Stimulated activated CD4-positive, alpha-beta T cell treated with anti-CD3 and anti-CD28 coated beads, Interleukin-4, amount 100 ng/mL, for 4 hours (primary cell): ENCODE measurements at places on chromosomes 4 and X.

DNA sequence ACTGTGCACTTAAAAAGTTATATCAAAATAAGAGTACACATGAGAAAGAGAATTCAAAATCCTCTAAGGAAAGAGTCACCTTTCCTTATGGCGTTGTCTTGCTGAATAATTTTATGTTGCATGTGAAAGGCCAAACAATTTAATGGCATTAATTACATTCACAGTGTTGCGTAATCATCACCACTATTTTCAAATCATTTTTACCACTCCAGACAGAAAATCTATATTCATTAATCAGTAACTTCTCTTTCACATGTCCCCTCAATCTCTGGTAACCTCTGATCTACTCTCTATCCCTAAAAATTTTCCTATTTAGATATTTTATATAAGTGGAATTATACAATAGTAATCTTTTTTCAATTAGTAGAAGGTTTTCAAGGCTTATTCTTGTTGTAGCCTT lies 283.0 kb downstream of the CXXC4 start:
- DNase-seq, result no peak

GRCh38 chr4:7206385-7206784 lies 14.0 kb downstream of the SORCS2 start:
- DNase-seq, result no peak

GRCh38 chr4:141511055-141511454 lies 125.3 kb upstream of the IL15 start:
- no peak for DNase-seq

- no peak for DNase-seq
Observed at GRCh38 chrX:110954428-110955100, 141.4 kb upstream of the PAK3 start.

DNA sequence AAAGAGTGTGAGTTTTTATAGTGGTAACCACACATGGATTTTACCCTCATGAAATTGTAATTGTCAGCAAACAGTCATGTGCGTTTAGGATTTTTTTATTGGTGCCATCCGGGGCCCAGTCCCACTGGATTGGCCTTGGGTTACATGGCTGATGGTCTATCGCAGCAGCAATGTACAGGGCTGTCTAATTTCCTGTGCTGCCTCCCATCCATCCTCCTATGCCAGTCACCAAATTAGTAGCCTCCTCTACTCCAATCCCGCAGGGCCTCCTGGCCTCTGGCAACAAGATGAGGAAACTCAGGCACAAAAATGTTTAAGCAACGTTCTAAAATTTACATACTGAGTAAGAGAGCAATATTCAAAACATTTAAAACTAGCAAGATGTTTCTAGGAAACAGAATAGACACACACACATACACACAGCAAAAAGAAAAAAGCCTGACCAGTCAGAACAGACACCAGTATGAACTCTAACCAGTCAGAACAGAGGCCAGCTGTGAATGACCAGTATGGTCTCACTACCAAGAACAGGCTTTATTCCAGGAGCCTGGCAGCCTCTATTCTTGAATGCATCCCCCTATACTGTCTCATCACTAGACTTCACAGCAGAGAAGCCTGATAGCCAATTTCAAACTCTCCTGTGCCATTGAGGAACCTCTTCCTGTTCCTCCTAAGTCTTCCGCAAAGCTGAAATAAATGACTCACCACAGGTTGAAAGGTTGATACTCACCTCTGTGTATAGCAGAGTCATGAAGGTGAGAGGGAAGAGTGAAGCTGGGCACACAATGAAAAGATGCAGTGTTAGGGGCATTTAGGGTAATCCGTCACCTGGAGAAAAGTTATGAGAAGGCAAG lies 42.6 kb downstream of the CHRNA9 start:
- no peak for DNase-seq

DNA sequence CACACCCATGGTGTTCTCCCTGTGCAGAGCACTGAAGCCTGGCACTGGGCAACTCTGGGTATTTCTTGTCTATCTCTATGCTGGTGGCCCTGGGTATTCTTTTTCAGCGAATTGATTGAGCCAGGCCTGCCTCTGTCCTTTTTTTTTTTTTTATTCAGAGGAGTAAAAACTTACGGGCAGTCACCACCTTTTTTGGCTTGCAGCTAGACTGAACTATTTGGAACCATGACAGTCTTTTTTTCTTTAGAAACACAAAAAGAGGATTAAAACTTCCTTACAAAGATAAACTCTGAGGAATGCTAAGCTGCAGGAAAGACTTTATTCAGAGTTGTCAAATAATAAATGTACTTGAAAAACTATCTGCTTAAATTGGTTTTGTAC lies 119.2 kb upstream of the STIM2 start:
- DNase-seq, result no peak

DNA sequence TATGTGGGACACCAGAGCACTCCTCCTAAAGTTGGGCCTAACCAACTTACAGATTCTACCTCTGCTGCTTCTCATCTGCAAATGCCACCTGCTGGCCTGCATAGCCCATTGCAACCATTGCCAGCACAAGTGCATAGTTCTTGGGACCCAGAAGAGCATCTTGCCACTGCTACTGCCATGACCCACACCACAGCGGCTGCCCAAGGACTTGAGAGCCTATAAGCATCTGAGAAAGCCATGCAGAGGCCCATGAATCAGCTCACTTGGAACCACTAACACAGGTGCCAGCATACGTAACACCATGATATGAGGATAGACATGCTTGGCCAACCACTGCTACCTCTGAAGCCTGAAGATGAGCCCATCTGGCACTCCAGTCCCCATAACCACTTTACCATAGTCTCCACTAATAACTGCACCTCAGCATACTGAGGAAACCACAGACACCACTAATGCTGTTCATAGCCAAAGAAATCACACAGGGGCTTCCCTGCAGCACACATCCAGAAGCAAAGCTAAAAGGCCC lies 258.1 kb upstream of the AGTR2 start:
- no peak for DNase-seq

- no peak for DNase-seq
Observed at GRCh38 chr4:47703956-47704355, 133.9 kb downstream of the CORIN start.

- DNase-seq, result no peak
Observed at GRCh38 chrX:49077941-49078340, 1.7 kb downstream of the WDR45 start.

- no peak for DNase-seq
Observed at GRCh38 chrX:131202766-131203165, 86.3 kb downstream of the IGSF1 start.

- no peak for DNase-seq
Observed at GRCh38 chr4:138749303-138749702, 266.3 kb upstream of the NOCT start.

GRCh38 chr4:76760193-76760592 lies 137.8 kb downstream of the SOWAHB start:
- DNase-seq, result no peak

- DNase-seq, result no peak
Observed at GRCh38 chrX:39756086-39756883, 341.5 kb downstream of the BCOR start.

GRCh38 chr4:12562021-12562420 lies 922.1 kb downstream of the RAB28 start:
- DNase-seq, result no peak

DNA sequence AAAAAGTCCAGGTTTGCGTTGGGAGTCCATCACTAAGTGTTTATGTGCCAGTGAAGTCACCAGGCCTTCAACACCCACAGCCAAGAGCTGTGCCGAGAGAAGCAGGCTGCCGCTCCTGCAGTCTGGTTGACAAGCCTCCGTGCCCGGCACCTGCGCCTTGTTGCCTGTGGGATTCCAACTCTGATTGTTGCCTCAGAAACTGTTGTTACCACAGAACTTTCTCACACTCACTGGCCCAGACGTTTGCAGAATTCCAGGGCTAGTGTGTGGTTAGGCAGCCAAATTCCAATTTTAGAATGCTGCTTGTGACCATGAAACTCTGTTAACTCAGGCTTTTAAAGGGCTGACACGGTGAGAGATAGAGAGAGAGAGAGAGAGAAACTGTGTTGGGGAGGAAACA lies 119.5 kb upstream of the LIMCH1 start:
- DNase-seq, result no peak

GRCh38 chrX:40169193-40170101 lies 71.7 kb upstream of the BCOR start:
- DNase-seq, result peak; percentile 75

GRCh38 chrX:13257223-13258051 lies 62.4 kb downstream of the ATXN3L start:
- DNase-seq, result no peak

DNA sequence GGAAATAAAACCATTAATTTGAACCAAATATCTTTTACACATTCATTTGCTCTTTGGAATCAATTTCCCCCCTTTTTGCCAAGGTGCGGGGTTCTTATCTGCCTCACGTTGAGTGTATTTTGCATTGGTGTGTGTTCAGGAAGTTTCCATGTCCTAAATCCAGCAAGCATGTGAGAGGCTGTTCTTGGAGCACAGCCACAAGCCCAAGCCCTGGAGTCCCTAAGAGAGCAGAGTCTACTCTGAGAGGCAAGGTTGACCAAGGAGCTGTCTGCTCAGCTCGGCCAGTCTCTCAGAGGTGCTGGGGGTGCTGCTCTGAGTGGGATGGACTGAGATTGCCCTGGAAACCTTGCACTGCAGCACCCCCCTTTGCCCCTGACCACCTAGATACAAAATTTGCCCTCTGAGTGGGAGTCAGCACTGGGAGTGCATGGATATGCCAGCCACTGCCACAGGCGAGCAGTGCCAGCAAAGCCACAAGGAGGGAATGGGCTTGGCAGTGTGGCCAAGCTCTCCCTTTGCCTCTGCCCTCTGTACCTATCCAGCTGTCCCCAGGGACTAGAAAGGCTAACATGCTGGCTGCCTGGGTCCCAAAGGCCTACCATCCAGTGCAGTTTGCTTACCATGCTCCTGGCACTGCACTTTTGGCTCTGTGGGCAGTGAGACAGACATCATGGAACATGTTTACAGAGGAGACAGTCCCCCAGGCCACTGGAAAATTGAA lies 20.5 kb upstream of the FAM193A start:
- DNase-seq, result no peak

DNA sequence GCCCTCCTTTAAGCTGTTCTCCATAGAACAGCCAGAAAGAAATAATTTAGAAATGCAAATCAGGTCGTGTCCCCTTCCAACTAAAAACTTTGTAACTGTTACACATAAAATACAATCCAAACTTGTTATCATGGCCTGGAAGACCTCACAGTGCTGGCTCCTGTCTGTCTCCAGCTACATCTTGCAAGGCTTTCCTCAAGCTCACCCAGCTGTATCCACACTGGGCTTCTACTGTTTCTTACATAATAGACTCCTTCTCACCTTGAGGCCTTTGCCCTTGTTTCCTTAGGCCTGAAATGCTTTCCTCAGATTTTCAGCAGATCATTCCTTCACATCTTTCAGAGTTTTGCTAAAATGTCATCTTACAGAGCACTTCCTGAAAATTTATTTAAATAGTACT lies 33.5 kb upstream of the USP53 start:
- DNase-seq, result no peak

DNA sequence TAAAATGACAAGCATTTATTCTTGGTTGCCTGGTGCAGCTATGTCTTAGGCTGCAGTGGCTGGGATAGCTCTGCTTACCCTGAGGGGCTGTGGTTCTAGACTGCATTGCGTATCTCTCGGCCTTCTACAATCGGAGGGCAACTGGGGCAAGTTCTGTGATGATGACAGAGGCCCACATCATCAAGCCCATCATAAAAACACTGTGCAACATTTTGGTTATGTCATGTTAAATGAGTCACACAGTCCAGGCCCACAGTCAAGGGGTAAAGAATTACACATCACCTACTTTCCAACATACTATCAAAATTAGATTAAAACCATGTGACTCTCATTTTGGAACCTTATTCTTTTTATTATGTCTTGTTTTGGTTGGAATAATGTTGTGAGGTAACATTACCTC lies 120.2 kb upstream of the GUCY1A1 start:
- DNase-seq, result no peak

DNA sequence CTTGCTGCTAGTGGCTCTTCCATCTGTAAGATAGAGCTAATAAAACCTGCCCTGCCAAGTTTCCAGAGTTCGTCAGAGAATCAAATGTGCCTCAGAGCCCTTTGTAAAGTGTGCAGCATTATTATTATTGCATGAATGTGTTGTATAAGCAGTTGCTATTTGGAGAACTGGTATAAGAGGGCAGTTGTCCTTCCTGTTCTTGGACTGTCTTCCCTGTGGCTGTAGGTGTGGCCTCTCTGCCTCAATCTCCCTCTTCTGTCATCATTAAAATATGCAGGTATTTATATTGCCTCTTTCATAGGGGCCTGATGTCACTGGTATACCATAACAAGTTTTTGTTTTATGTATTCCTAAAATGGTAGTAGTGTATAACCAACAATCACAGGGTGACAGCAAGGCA lies 3.8 kb downstream of the MTM1 start:
- DNase-seq, result no peak

GRCh38 chr4:110224142-110224541 lies 25.7 kb upstream of the ELOVL6 start:
- DNase-seq, result no peak

DNA sequence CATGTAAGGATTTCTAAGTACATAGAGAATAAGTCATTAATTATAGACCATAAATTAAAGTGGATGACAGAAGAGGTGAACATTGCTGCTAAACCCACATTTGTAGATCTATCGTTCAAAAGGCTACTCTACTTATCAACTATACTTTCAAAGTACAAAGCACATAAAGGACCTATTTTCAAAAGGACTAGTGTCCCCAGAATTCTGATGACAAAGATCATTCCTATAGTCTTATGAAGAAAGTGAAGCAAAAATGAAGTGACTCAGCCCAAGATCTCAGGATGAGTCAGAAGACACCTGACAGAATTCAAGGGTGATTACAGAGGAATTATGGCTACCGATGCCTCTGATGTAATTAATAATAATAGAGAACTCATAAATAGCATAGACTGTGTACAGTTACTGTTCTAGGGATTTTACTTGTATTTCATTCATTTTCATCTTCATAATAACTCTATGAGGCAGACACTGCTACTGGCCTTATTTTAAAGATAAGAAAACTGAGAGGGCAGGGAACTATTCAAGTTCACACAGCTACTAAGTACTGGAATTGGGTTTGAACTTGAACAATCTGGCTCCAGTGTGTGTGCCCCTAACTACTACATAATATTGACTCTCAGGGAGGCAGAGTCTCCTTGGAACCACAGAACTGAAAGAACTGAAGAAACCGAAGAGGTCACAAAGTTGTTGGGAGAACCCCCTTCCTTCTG lies 17.1 kb downstream of the USP46 start:
- DNase-seq, result no peak

DNA sequence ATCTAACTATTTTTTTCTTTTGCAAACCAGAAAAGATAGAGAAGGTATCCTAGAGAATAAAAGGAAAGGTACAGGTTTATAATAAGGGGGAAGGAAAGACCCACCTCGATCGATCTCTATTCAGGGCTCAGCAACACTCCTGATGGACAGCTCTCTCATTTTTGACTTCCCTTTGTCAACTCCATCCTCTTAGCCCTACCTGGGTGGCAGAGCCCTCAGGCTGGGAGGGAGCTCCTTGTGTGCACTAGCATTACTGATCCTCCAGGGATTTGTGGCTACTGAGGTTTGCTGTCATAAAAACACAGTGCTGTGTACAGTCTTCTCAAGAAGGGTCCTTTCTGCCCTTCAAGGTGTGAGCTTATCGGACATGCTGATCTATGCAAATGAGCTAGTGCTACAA lies 111.0 kb downstream of the MID1 start:
- DNase-seq, result no peak

GRCh38 chrX:49300703-49301102 lies 2.7 kb upstream of the GAGE10 start:
- DNase-seq, result no peak

GRCh38 chr4:74990276-74990875 lies 57.5 kb downstream of the PARM1 start:
- no peak for DNase-seq
